ENCODE measurements at places on chromosomes 6 and 20.
A peak's percentile ranks its signal among the peaks of the same experiment; 100 is the strongest.

GRCh38 chr6:113823916-113824315, 33.2 kb upstream of the MARCKS start:
- no peak for DNase-seq

GRCh38 chr6:131014080-131014776, 48.8 kb downstream of the EPB41L2 start:
- DNase-seq: no peak

DNA sequence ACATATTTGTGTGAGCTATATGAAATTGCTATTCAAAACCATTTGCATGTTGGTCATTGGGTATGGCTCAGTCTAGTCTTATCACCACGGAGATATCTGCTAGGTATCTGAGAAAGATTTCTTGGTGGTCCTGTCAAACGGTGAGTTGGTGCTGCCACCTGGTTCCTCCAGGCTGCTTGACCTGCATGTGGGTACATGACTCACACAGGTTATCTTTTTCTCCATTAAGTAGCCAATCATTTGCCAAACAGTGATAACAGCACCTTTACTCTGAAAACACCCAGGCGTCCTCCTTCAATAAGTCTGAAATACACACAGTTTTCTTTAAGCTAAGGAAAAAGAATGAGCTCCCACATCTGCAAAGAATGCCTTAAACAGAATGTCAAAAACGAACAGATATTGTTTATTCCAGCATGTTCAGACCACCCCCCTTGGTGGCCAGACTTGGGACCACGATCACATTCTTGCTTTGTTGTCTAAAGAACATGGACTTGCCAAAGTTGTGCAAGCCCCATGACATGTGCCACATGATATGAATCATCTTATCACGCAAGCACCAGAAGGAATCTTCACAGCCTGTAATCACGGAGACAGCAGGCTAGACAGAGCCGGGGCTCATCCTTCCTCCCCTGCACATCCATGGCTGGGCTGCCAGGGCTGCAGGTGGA, 200.7 kb upstream of the THBS2 start:
- peak; percentile 85 for DNase-seq

DNA sequence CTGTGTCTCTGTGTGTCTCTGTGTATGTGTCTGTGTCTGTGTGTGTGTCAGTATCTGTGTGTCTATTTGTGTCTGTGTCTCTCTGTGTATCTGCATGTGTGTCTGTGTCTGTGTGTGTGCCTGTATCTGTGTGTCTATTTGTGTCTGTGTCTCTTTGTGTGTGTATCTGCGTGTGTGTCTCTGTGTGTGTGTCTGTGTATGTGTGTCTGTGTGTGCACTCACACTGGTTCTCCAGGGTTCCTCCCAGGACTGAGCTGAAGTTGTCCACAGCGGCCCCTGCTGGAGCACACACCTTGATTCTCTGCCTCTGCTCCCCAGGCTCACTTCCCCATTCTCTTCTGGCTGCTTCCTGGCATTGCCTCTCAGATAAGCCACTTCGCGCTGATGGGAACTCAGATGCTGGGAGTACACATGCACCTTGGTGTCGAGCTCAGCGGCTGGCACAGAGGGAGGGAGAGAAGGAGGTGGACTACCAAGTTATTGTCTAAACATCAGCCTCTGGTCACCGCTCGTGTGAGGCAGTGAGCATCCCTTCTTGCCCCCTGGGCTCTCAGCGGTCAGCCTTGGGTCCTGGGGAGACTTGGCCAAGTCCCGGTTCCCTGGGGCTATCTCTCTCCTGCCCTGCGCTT, 104.9 kb upstream of the NXT1 start:
- peak; percentile 8 for DNase-seq

- no peak for DNase-seq
Measured at GRCh38 chr20:55155360-55155759, 680.0 kb downstream of the DOK5 start.

- no peak for DNase-seq
Measured at GRCh38 chr6:49558238-49558637, 7.8 kb downstream of the C6orf141 start.

- DNase-seq: no peak
Measured at GRCh38 chr6:15936503-15936902, 192.4 kb upstream of the MYLIP start.

DNA sequence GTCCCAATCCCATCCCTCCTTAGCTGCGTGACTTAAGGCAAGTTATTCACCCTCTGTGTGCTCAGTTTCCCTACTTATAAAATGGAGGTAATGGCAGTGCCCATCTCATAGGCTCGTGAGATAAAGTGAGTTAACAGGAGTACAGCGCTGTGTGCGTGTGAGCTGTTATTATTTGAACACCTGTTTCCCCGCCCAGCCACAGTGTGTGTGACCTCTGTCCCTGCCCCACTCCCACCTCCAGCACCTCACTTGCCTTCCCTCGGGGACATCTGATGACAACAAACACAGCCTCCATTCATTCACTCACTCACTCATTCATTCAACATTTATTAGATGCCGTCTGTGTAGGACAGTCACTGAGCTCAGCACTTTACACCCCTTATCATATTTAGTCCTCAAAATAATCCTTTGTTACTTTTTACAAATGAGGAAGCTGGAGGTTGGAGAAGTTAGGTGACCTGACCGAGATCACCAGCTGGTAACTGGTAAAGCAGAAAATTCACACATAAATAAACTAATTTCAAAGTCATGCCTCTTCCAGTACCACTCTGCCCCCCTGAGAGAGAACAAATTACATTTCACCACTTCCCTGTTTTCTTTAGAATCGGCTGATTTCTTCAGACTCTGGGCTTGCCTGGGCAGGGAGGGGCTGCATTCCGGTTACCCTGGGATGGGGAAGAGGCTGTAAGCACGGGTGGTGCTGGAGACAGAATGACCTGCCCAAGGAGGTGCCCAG, 58.6 kb downstream of the CPNE5 start:
- no peak for DNase-seq

DNA sequence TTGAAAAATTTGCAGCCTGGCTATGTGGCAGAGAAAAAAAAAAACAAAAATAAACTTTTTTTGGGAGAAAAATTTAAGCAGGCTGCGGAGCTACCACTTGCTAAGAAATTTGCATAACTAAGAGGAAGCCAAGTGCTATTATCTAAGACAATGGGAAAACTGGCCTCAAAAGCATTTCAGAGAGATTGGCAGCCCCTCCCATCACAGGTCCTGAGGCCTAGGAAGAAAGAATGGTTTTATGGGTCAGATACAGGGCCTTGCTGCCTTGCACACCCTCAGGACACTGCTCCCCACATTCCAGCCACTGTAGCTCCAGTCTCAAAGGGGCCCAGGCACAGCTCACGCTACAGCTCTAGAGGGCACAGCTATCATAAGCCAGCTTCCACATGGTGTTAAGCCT, 777.9 kb downstream of the TENT5A start:
- DNase-seq: no peak

DNA sequence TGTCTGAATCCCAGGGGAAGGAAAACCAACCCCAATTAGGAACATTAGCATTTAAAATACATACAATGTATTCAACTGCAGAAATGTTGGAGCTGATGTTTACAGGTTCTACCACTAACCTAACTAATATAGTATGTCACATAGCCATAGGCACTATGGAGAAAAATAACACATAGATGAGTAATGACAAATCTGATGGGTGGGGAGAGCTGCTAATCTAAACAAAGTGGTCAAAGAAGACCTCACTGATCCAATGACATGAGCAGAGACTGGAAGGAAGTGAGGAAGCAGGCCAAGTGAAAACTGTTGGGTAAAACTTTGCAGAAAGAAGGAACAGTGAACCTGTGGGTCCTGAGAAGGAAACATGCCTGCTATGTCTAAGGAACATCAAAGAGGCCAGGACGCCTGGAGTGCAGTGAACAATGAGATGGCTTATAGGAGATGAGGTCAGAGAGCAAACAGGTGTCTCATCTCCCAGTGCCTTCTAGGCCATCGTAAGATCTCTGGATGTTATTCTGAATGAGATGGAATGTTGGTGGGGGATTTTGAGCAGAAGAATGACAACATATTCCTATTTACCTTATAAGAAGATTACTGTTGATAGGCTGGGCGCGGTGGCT, 135.7 kb downstream of the ALDH8A1 start:
- DNase-seq: peak; percentile 91

GRCh38 chr6:156182356-156182755, 594.8 kb upstream of the ARID1B start:
- no peak for DNase-seq

DNA sequence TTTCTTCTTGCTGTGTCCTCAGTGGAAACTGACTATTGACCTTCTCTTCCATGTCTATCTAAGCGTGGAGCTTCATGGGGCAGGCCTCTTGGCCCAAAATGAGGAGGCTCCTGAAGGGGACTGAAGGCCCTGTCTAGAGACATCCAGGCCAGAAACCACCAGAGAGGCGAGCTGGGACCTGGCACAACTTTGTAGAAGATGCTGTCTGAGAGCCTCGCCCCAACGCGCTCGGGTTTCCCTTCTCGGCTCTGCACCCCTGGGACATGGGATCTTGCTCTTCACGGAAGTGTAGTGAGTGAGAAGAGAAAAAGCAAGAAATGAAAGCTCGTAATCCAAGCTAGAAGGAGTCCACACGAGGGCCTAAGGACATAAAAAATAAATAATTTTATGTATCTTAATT, 96.8 kb downstream of the GMPR start:
- DNase-seq: no peak

GRCh38 chr6:105024803-105025202, 67.9 kb downstream of the LIN28B start:
- DNase-seq: no peak

DNA sequence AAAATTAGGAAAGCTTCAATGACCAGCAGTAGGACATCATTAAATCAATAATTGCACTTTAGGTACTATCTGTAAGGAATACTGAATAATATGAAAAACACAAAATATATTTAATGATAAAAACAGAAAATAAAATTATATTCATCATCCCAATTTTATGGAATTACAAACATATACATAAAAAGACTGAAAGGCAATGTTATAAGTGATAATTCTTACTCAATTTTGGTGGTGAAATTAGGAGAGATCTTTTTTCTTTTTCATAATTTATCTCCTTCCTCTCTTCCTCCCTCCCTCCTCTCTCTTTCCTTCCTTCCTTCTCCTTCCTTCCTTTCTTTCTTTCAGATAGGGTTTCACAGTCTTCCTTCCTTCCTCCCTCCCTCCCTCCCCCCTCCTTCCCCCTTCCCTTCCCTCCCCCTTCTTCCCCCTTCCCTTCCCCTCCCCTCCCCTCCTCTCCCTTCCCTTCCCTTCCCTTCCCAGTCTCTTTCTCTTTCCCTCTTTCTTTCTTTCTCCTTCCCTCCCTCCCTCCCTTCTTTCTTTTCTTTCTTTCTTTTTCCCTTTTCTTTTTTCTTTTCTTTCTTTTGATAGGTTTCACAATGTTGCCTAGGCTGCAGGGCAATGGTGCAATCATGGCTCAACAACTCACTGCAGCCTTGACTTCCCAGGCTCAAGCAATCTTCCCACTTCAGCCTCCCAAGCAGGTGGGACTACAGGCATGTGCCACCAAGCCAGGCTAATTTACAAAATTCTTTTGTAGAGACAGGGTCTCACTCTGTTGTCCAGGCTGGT, 36.8 kb downstream of the RSPH3 start:
- DNase-seq: no peak

GRCh38 chr6:125899726-125900182, 56.8 kb upstream of the HINT3 start:
- no peak for DNase-seq

DNA sequence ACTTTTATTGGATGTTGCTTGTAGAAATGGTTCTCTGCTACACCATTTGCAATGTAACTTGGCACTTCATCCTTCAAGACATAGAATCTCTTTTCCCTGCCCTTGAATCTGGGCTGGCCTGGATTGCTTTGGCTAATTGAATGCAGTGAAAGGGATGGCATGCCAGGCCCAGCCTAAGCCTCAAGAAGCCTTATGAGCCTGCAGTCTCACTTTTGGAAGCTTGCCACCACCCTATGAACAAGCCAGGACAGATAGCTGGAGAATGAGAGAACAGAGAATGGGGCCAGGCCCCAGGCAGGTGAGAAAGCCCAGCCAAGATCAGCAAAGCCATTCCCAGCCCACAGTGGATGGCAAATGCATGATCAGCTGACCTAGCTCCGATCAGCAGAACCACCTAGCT, 350.7 kb upstream of the RNF24 start:
- peak; percentile 15 for DNase-seq

DNA sequence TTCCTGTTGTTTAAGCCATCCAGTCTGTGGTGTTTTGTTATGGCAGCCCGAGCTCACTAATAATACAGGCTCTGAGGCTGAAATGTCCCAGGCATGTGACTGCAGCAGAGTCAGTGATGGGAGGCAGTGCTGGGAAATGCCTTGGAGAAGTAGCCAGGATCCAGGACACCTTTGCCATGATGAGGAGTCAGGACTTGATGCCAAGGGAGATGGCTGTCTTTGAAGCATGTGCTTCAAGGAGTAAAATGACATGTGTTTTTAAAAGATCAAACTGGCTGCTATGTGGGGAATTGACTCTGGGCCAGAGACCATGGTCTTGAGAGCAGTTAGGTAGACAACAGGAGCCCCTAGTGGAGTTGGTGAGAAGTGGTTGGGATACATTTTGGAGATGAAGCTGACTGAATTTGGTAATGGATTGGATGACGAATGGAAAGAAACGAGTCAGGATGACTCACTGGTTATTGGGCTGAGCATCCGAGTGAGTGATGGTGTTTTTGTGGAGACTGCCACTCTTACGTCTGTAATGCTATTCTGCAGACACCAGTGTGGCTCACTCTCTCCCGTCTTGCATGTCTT, 322.2 kb downstream of the PLCB1 start:
- peak; percentile 90 for DNase-seq

DNA sequence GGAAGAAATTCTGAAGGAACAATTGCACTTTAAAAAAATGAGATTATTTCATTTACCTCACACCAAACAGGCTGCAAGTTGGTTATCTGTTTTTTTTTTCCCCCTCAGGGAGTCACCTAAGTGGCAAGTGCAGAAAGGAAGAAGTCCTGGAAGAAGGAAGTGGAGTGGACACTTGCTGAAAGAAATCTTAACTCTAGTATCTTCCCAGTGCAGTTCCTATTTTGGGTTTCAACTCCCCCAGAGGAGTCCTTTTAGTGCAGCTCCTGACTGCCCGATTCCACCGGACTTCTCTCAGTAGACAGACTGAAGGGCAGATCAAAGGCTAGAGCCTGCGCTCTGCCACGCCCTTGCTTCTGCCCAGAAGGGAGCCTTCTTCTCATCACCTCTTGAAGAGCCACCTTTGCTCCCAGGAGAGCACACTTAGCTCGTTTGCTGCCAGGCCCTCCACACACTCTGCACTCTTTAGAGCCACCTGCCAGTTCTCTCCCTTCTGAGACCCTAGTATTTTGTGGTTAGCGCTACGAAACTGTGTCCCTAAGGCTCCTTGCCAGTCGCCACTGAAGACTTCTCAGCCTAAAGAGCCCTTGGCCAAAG, 4.9 kb downstream of the MTCL3 start:
- no peak for DNase-seq

DNA sequence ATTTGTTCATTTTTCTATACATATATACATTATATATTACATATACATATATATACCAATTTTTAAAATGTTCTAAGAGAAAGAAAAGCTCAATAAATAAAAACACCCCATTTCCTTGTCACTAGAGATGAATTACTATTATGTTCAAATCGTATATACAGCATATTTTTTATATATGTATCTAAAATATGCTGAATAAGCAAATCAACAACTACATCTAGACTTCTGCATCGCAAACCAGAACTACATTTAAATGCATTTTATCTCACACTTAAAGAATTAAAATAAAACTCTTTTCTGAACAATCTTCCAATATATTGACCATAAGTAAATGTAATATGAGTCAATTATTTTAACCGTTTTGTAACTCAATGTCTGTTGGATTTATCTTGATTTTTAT, 133.9 kb downstream of the LAMA2 start:
- DNase-seq: no peak
